ENCODE measurements at places on chromosomes 5 and 9. TPM values are rescaled to one million over a fixed set of nuclear protein-coding genes. Genes with fewer than 3 reads are reported as not detected.

- no peak overlapping the region for H3K27ac ChIP-seq
- DNase-seq, result no peak
- H3K27me3 ChIP-seq, result no peaks in the 10 kb centered on the region
- peaks cover 24% of the 10 kb centered on the region for H3K4me1 ChIP-seq
Measured at GRCh38 chr5:171574376-171574775, 154.9 kb downstream of the FGF18 start.

CDHR2 gene
- 1.1 TPM for total RNA-seq

DNA sequence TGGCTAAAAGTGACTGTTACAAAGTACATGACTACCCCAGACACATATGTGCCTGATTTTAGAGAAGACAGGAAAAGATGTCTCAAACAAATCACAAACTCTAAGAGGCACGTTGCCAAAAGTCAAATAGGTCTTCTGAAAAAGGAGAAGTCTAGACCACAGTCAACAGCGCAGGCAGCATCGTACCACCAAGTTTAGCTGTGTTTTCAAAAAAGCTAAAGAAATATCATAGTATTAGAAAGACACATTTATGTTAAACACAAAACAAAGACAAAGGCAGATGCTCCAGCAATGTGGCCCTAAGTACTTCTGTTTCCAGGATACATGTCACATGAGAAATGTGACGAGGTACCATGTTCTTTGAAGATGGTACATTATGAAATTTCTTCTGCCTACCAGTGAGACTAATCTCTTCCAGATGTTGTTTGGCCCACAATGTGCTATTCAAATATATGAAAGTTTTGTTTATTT lies 43.5 kb downstream of the LPAR1 start:
- H3K27me3 ChIP-seq, result no peaks in the 10 kb centered on the region
- no peak overlapping the region for H3K4me3 ChIP-seq
- no peaks in the 10 kb centered on the region for H3K36me3 ChIP-seq
- peaks cover 9% of the 10 kb centered on the region for H3K4me1 ChIP-seq

GRCh38 chr5:94595281-94595840 lies 23.0 kb downstream of the KIAA0825 start:
- no peaks in the 10 kb centered on the region for H3K36me3 ChIP-seq
- H3K4me1 ChIP-seq, result no peaks in the 10 kb centered on the region
- H3K27me3 ChIP-seq, result no peaks in the 10 kb centered on the region
- no peak overlapping the region for H3K4me3 ChIP-seq

GRCh38 chr5:111463311-111463710 lies 49.0 kb downstream of the STARD4 start:
- peaks cover 23% of the 10 kb centered on the region for H3K4me1 ChIP-seq
- no peak for DNase-seq
- no peak overlapping the region for H3K4me3 ChIP-seq
- H3K27me3 ChIP-seq, result no peaks in the 10 kb centered on the region
- H3K36me3 ChIP-seq, result peaks cover 7% of the 10 kb centered on the region

DNA sequence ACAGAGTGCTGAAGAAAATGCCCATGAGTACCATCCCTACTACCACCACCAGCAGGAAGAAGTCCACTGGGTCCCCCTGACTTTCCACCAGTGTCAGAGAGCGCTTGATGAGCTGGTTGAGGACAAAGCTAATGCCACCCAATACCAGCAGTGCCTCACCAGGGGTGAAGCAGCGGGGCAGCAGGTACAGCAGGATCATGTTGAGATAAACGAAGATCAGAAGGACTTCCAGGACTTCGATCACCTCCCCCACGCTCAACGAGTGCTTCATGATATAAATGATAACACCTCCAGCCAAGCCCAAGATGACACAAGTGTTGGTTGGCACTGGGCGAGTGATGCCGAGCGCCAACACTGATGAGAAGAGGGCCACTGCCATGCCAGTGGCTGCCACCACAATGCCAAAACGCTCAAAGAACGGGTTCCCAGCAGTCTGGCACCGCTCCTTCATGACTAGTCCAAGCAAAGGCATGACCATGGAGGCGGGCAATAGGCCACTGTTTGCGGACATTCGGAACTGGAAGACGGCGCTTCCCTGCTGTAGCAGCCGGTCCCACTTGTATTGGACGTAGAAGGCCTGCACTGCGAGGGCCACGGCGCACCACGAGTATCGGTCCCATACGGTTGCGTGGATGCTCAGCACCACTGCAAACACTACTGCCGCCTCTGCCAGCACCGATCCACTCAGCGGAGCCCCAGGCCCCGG lies 679 bp downstream of the DOLK start:
- H3K4me3 ChIP-seq, result peak overlapping the region; percentile 97
- peaks cover 11% of the 10 kb centered on the region for H3K4me1 ChIP-seq
- H3K36me3 ChIP-seq, result peaks cover 13% of the 10 kb centered on the region
- no peaks in the 10 kb centered on the region for H3K27me3 ChIP-seq
- DNase-seq, result peak; percentile 24
- H3K27ac ChIP-seq, result peak overlapping the region; percentile 91

DNA sequence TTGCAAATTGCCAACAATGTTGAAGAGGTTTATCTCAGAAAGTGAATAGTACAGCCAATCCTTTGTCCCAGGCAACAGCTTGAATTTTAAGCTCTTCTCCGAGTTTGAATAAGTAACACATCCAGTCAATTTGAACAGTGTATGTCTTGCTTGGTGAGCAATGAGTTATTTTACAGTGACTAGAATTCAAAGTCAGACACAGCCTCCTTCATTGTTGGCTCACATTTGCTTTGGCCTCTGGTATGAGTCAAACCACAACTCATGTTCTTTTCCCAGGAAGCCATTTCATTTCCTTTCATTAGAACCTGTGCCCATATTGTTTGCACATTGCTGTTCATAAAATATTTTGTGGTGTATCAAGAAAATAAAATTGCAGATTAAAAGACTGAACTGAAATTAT lies 622.0 kb upstream of the DAB2 start:
- no peaks in the 10 kb centered on the region for H3K4me1 ChIP-seq
- no peak overlapping the region for H3K4me3 ChIP-seq
- no peaks in the 10 kb centered on the region for H3K36me3 ChIP-seq
- no peaks in the 10 kb centered on the region for H3K27me3 ChIP-seq
- no peak overlapping the region for H3K27ac ChIP-seq

- H3K27ac ChIP-seq, result no peak overlapping the region
- no peaks in the 10 kb centered on the region for H3K27me3 ChIP-seq
- DNase-seq, result no peak
- no peak overlapping the region for H3K4me3 ChIP-seq
Measured at GRCh38 chr5:23303435-23303834, 204.0 kb upstream of the PRDM9 start.

OLFM1 gene
- 31.8 TPM for total RNA-seq

- H3K4me1 ChIP-seq, result peaks cover 30% of the 10 kb centered on the region
- peaks cover 84% of the 10 kb centered on the region for H3K36me3 ChIP-seq
- peak overlapping the region; percentile 42 for H3K27ac ChIP-seq
- no peak overlapping the region for H3K4me3 ChIP-seq
Measured at GRCh38 chr5:179827680-179828079, 7.0 kb downstream of the SQSTM1 start.

GRCh38 chr5:150401376-150402228 lies 11.1 kb downstream of the CD74 start:
- DNase-seq, result no peak
- no peaks in the 10 kb centered on the region for H3K27me3 ChIP-seq

FOXI1 gene
- not detected for total RNA-seq

DNA sequence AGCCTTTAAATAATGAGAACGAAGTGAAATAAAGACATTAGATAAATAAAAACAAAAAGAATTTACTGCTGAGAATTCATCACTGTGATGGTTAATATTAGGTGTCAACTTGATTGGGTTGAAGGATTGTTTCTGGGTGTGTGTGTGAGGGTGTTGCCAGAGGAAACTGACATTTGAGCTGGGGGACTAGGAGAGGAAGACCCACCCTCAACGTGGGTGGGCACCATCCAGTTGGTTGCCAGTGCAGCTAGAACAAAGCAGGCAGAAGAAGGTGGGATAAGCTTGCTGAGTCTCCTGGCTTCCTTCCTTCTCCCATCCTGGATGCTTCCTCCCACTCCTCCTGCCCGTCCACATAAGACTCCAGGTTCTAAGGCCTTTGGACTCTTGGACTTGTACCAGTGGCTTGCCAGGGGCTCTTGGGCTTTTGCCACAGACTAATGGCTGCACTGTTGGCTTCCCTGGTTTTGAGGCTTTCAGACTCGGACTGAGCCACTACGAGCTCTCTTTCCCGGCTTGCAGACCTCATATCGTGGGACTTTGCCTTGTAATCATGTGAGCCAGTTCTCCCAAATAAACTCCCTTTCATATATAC lies 43.7 kb upstream of the ABL1 start:
- peaks cover 46% of the 10 kb centered on the region for H3K4me1 ChIP-seq
- H3K27ac ChIP-seq, result peak overlapping the region; percentile 34
- H3K4me3 ChIP-seq, result no peak overlapping the region
- DNase-seq, result no peak
- no peaks in the 10 kb centered on the region for H3K27me3 ChIP-seq
- H3K36me3 ChIP-seq, result peaks cover 16% of the 10 kb centered on the region

- H3K36me3 ChIP-seq, result no peaks in the 10 kb centered on the region
- peaks cover 14% of the 10 kb centered on the region for H3K27me3 ChIP-seq
- peak overlapping the region; percentile 3 for H3K27ac ChIP-seq
- H3K4me3 ChIP-seq, result peak overlapping the region; percentile 78
- peaks cover 43% of the 10 kb centered on the region for H3K4me1 ChIP-seq
Measured at GRCh38 chr9:21558615-21559401, 76.7 kb upstream of the IFNE start.

DNA sequence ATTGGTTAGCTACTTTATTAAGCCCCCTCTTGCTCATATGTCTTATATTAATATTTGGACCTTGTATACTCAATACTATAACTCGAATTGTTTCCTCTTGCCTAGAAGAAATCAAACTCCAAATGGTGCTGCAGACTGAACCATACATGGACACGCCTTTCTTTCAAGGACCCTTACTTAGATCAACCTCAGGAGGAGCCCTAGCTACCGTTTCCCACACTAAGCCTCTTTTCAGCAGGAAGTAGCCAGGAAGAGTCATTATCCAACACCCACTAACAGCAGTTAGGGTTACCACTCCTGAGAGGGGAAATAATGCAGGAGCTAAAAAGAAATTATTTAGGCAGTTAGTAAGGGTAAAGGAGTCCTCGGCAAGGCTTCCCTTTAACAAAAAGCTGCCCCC lies 243.8 kb upstream of the PUM3 start:
- H3K27ac ChIP-seq, result peak overlapping the region; percentile 69
- peaks cover 21% of the 10 kb centered on the region for H3K4me1 ChIP-seq
- H3K36me3 ChIP-seq, result no peaks in the 10 kb centered on the region
- no peak overlapping the region for H3K4me3 ChIP-seq
- DNase-seq, result no peak

DNA sequence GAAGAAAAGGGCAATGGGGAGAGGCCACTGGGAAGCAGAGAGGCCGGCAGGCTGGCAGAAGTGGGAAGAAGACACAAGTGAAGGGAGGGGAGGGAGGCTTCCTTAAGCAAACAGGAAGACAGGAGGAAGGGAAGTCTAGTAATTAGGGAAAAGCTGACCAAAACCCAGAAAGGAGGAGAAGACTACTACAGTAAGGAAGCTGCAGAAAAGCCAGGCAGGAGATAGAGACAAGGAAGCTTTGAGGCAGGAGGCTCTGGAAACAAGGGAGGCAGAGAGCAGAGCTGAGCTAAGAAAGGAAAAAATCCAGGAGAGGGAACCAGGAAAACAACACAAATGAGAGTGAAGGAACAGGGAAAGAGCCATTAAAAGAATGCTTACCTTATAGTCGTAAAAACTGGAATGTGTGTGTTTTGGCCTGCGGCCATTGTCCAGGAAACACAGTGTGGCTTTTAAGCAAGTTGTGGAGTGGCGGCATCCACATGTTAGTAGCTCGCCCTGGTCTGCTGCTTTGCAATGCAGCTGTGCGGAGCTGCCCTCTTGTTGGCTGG lies 317.1 kb upstream of the CLINT1 start:
- no peak overlapping the region for H3K4me3 ChIP-seq
- no peak for DNase-seq
- no peak overlapping the region for H3K27ac ChIP-seq
- no peaks in the 10 kb centered on the region for H3K27me3 ChIP-seq
- peaks cover 14% of the 10 kb centered on the region for H3K4me1 ChIP-seq
- no peaks in the 10 kb centered on the region for H3K36me3 ChIP-seq

DNA sequence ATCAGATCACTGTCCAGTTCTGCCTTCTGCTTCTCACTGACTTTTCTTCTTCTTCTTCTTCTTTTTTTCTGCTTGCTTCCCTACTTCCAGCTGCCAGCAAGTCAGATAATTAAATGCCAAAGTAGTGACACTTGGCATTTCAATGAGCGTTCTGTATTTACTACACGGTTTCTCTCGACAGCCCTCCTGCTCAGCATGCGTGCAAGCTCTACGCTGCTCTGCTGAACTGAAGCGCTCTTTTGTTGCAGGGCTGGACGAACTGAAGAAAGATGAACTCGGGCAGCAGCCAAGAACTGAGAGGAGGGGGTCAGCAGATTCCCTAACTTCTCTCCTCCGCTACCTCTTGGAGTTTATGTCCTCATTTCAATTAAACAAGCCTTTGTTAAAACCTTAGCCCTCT lies 319.1 kb downstream of the GLIS3 start:
- H3K27ac ChIP-seq, result no peak overlapping the region
- no peak for DNase-seq
- H3K27me3 ChIP-seq, result no peaks in the 10 kb centered on the region
- H3K36me3 ChIP-seq, result peaks cover 23% of the 10 kb centered on the region
- peaks cover 23% of the 10 kb centered on the region for H3K4me1 ChIP-seq
- no peak overlapping the region for H3K4me3 ChIP-seq

GABBR2 gene
- total RNA-seq, result 0.92 TPM

HIGD2A gene
- 108 TPM for total RNA-seq

DNA sequence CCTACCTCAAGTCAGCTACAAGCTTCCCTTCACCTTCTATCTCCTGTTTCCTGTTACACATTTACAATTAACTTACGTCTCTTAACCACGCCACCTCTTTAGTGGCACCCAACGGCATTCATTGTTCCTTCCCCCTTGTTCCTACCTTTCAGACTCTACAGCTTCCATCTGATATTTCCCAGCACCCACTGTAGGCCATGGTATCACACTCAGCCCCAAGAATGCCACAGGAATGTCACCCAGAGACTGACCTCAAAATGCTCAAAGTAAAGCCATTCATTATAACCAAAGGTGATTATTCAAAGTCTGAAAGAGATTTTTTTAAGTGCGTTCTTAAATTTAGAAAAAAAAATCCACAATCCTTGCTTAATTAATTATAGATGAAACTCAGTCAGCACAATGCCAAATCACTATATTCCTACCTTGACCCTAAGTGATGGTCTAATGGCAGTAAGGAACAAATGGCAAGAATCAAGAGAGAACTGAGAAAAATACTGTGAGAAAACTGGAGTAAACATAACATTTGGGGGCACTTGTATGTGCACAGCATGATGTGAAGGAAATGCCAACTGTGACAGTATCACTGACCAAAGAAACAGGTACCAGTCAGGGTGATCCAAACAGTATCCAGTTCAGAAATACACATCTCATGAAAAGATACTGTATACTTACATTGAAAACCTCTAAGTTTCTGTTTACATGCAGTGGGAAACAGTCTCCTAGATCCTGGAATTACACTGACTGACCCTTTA lies 52.1 kb downstream of the CTNND2 start:
- no peak for DNase-seq
- no peak overlapping the region for H3K27ac ChIP-seq
- no peak overlapping the region for H3K4me3 ChIP-seq
- H3K27me3 ChIP-seq, result no peaks in the 10 kb centered on the region

NRG2 gene
- total RNA-seq, result 0.73 TPM
